ENCODE measurements at places on chromosomes 6 and 20. TPM values are rescaled to one million over a fixed set of nuclear protein-coding genes. Genes with fewer than 3 reads are reported as not detected.

The MBOAT1 gene
- total RNA-seq, result 4.7 TPM

- H3K27me3 ChIP-seq, result no peaks in the 10 kb centered on the region
- H3K4me1 ChIP-seq, result no peaks in the 10 kb centered on the region
- no peak overlapping the region for H3K4me3 ChIP-seq
- DNase-seq, result no peak
Measured at GRCh38 chr20:45576995-45577394, 2.1 kb downstream of the WFDC8 start.

DNA sequence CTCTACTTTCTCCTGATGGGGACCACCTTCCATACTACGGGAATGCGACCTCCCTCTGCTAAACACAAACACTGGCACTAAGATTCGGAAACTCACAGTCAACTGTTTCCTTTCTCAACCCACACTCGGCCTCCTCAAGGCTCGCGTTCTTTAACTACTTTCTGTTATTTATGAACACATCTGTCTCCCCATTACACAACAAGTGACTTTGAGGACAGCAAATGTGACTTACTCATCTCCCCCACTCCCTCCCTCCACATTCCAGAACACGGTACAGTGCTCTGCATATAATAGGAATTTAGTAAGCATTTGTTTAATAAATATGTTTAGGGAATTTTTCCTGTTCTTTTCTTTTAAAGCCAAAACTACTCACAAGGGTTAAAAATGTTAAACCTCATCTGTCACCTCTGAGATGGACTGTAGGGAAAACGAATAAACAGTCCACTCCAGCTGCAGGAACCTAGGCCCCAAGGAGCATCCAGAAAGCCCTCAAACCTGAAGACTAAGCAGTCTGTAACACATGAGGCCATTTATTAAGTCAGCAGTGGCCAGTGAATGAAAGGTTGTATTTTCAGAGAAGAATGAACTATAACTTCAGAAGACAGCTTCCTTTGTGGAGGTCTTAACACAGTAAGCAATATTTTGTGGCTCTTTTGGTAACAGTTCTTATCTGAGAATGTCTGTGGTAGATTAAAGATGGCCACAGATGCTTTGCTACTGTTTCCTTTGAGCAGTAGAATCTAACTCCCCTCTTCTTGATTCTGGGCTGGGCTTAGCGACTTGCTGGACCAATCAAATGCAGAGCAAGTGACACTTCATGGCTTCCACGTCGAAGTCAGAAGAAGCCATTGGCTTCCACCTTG is 209.6 kb upstream of the DTNBP1 start:
- no peaks in the 10 kb centered on the region for H3K4me1 ChIP-seq
- DNase-seq, result no peak
- no peaks in the 10 kb centered on the region for H3K27me3 ChIP-seq
- H3K36me3 ChIP-seq, result no peaks in the 10 kb centered on the region
- H3K4me3 ChIP-seq, result no peak overlapping the region

DNA sequence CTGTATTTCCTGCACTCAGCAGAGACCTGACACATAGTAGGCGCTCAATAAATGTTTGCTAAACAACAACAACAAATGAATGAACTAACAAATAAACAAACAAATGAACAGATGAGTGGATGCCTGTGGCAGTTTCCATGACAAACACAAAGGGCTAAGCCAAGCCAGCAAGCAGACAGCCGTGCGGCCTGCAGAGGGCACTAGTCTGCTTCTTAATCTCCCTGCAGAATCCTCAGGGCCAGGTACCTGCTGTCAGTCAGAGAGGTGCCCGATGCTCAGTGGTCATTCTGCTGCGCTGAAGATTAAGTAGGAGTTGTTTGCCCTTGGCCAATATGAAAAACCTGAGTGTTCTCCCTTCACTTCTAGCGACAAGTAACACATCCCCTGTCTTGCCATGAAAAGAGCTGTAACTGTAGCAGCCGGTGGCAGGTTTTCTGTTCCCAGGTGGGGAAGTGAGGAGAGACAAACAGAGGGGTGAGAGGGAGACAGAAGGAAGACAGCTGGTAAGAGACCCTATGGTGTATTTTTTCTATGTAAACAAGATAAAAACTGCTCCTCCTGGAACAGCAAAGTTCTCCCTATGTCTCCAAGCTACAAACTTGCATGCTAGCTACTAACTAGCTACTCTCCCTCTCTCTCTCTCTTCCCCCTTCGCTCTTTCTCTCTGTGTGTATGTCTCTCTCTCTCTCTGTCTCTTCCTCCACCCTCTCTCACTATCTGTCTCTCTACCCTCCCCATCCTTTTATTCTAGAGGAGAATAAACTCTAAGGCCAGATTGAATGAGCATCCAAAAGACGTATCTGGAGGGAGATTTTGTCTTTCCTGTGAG is at the start of gene MC3R:
TSS of gene MC3R (plus strand) at position 779 of the 829 bp plus-strand sequence. CDS start 112 bp downstream, outside the sequence.
- H3K27ac ChIP-seq, result no peak within 1 kb of the TSS
- no peaks in the 10 kb centered on the region for H3K27me3 ChIP-seq
- no peaks in the 10 kb centered on the region for H3K4me1 ChIP-seq
- peak; percentile 2 for DNase-seq
- H3K4me3 ChIP-seq, result no peak within 1 kb of the TSS

The HSPA1L gene
- 1.2 TPM for total RNA-seq

- H3K4me1 ChIP-seq, result peaks cover 14% of the 10 kb centered on the region
- no peaks in the 10 kb centered on the region for H3K36me3 ChIP-seq
- peak; percentile 47 for DNase-seq
- H3K27ac ChIP-seq, result no peak overlapping the region
- no peaks in the 10 kb centered on the region for H3K27me3 ChIP-seq
Measured at GRCh38 chr6:11111769-11112437, 378 bp upstream of the ERVFRD-1 start.

The PHACTR1 gene
- 3.1 TPM for total RNA-seq

- DNase-seq, result no peak
- H3K27ac ChIP-seq, result no peak overlapping the region
- H3K36me3 ChIP-seq, result no peaks in the 10 kb centered on the region
- H3K4me1 ChIP-seq, result no peaks in the 10 kb centered on the region
- H3K27me3 ChIP-seq, result no peaks in the 10 kb centered on the region
Measured at GRCh38 chr20:13355941-13356486, 134.9 kb downstream of the ISM1 start.

The BPIFB1 gene
- 0.24 TPM for total RNA-seq

The TMEM217 gene
- 2.4 TPM for total RNA-seq

DNA sequence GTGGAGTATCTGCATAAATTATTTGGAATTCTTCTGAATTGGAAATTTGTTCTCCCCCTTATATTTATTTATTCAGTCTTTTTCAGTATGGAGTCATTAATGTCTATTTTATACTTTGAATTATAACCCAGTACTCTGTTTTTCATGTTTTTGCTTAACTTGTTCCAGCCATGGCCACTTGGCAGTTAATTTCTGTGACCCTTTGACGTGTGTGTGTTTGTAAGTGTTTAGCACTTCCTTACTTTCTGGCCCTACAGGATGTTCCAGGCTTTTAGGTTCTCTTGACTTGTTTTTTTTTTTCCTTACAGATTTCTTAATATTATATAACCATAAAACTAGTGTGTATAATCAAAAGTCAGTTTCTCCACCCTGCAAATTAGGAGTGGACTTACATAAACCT is 24.1 kb downstream of the ENPP1 start:
- H3K27ac ChIP-seq, result no peak overlapping the region
- no peaks in the 10 kb centered on the region for H3K36me3 ChIP-seq
- no peak for DNase-seq
- no peaks in the 10 kb centered on the region for H3K27me3 ChIP-seq
- H3K4me1 ChIP-seq, result peaks cover 5% of the 10 kb centered on the region

The LY6G5B gene
- 2.3 TPM for total RNA-seq

The CAGE1 gene
- 0.09 TPM for total RNA-seq

The DCDC2 gene
- total RNA-seq, result 0.19 TPM

GRCh38 chr6:34301408-34301807 is 52.6 kb upstream of the SMIM29 start:
- DNase-seq, result no peak
- peaks cover 9% of the 10 kb centered on the region for H3K4me1 ChIP-seq
- H3K27me3 ChIP-seq, result no peaks in the 10 kb centered on the region
- no peaks in the 10 kb centered on the region for H3K36me3 ChIP-seq

The REM1 gene
- 0.99 TPM for total RNA-seq
